ENCODE measurements at places on chromosomes 6 and 20.

- no peak for DNase-seq
These were observed 69.6 kb downstream of the JAG1 start for GRCh38 chr20:10603971-10604864.

GRCh38 chr6:133062077-133062476 is 179.1 kb upstream of the EYA4 start:
- DNase-seq = no peak

GRCh38 chr6:11162262-11162661 is 50.7 kb upstream of the ERVFRD-1 start:
- no peak for DNase-seq

DNA sequence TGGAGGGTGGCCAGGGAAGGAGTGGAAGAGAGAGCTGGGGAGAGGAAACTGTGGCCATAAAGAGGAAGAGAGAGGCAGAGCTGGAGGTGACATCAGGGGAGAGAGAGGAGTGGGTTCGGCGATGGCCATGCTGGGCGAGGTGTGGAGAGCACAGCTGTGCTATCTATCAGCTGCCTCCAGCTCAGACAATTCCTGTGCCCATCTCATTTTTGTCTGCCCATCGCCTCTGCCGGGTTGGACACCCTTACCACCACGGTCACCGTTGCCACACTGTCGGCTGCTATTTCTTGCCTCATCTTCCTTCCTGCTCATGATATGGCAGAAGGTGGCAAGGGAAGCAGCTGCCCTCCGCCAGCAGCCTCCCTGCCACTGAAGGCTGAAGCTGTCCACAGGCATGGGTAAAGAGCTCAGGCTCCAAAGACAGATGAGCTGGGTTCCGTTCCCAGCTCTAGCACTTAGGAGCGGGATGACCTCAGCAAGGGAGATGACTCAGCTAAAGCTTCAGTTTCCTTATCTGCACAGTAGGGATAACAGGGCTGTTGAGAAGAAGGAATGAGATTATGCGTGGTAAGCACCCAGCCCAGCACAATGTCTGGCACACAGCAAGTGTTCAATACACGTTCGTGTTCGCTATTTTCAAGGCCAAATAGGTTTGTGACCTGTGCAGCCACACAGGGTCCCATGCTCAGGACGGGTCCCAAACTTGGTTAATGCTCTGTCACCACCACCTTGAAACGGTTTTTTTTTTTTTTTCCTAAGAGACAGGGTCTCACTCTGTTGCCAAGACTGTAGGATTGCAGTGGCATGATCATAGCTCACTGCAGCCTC is 21.9 kb upstream of the TAF8 start:
- DNase-seq = peak; percentile 91

DNA sequence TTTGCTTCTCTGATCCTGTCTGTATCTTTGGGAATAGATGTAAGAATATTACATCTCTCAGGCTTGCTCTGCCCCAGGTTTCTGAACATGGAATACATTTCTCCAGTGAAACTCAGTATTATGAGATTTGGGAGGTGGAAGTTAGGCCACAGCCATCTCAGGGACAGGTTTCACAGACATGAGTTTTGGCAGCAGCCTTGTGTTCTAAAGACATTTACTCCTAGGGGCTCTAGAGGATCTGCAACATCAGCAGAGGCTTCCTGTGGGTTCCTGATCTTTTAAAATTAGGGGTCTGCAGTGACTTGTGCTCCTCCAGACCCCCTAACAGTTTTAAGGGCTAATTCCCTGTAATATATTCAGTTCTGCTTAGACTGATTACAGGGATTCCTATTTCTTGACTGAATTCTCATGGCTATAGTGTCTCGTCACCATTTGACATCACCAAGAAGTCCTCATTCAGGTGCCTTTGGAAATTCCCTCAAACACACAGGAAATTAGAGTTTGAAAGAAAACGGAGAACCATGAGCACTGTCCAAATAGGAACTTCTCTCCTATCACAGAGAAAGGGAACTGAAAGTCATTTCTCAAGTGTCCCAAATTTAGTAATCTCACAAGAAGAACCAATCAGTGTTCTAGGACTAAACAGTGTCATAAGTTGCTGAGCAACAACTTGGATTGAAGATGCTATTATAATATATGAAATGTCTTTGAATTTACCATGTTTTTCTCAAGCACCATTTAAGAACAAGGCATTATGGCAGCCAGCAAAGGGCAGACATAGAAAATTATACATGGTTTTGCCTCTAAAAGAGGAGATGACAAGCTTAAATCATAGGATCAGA is 2.5 kb upstream of the HLA-DRA start:
- DNase-seq = peak; percentile 88

GRCh38 chr6:5778317-5778857 is 228.3 kb downstream of the NRN1 start:
- DNase-seq = no peak

DNA sequence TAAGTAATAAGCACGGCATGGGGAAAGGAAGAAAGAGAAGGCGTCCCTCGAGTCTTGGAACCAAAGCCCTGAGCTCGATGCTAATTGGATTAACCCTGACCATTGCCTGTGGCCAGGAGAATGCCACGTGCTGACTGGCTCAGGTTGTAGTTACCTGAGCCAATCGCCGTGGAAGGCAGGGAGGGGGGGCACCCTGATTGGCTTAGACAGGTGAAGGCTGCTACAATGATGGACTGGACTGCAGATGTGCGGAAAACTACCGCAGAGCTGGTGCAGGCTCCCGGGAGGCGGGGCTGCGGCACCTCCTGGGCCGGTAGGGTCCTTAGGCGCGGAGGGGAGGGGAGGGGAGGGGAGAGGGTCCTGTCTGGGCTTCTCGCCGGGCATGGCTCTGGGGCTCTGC is 121.3 kb downstream of the TFAP2C start:
- no peak for DNase-seq

- DNase-seq = no peak
These were observed 611.0 kb upstream of the MARCKS start for GRCh38 chr6:113246186-113246585.

- DNase-seq = peak; percentile 73
These were observed 13.8 kb downstream of the RNF144B start for GRCh38 chr6:18400831-18401446.

DNA sequence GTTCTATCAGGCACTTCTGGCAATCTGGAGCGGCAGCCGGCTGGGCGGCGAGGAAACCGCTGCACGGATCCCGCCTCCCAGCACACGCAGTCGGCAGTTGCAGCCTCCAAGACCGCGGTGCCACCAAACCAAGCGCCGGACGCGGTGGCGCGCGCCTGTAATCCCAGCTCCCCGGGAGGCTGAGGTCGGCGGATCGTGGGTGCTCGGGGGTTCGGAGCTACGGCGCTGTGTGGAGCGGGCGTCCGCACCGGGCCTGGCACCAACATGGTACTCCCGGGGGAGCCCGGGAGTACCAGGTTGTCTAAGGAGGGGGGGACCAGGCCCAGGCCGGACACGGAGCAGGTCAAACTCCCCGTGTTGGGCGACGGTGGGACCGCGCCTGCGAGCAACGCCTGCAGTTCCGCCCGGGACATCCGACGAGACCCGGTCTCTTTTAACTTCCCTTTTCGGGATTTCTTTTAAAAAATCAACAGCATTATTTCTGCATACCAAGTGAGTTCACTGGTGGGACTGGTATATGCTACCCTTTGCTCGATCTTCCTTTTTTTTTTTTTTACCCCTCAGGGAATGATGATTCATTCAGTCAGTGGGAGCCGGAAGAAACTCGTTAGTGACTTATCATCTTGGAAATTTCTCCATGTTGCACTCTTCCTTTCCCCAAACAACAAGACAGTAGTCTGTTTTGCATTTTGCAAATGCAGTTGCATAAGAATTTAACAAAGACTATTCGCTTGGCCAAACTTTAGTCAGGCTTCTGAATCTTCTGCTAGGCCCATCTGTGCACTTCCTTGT is 27.6 kb downstream of the ZNF311 start:
- no peak for DNase-seq

DNA sequence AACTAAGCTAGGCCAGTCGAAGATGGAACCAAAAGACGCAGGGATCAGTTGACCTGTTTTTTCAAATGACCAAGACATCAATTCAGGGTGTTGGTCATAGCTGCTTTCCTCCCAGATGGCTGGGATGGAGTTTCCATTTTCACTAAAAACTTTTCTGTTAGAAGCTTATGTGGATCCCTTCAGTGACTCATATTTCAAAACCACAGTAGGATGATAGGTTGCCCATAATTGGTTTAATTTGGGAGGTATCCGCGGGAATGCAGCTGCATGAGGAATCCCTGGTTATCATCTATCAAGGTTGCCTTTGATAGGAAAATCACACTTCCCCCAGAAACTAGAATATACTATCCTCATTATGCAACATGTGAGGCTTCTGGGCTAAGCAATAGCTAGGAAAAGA is 150.9 kb upstream of the MLIP start:
- no peak for DNase-seq

DNA sequence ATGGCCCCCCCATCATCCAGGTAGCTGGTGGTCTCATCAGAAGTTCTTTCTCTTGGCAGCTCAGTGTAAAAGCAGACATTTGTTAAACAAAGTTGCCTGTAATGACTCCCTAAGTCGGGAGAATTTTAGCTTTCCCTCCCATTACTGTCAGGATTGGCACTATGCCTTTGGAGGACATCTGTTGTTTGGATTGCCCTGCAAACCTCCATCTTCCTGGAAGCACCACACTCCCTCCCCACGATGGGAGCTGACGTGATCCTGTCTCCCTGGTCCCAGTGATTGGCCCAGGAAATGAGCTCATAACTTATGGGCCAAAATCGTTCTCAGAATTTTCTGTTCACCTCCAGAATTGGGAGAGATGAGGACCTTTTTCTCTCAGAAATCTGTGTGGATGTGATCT is 42.6 kb upstream of the CNR1 start:
- DNase-seq = no peak

DNA sequence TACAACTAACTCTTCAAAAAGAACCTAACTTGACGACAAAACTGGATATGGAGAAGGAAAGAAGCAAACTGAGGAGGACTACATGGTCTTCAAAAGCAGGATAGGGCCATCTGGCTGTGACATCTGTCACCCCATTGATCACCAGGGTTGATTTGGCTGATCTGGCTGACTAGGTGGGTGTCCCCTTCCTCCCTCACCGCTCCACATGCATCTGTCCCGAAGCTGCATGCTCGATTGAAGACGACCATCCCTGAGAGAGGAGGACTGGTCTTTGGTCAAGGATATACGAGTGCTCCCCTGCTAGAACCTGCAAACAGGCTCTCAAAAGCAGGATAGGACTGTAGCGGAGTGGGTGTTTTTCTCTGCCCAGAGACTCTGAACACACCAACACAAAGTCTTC is 21.7 kb downstream of the CPNE1 start:
- DNase-seq = no peak

DNA sequence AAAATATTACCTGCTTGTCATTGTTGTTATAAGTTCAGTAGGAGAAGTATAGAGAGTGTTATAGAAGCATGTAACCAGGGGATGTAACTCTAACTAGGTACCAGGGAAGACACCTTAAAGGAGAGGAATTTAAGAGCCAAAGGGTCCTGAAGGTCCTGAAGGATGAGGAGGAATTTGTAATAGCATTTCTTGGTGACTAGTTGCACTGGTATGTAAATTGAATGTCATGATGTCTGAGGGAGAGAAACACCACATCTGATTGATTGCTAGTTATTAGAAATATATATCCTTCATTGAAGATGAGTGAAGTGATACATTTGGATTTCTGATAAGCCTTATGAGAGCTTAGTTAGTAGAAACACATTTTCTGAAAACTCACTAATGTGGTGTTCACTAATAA is 643.8 kb downstream of the RFPL4B start:
- no peak for DNase-seq

- no peak for DNase-seq
These were observed 123.1 kb upstream of the GJE1 start for GRCh38 chr6:142009647-142010046.

DNA sequence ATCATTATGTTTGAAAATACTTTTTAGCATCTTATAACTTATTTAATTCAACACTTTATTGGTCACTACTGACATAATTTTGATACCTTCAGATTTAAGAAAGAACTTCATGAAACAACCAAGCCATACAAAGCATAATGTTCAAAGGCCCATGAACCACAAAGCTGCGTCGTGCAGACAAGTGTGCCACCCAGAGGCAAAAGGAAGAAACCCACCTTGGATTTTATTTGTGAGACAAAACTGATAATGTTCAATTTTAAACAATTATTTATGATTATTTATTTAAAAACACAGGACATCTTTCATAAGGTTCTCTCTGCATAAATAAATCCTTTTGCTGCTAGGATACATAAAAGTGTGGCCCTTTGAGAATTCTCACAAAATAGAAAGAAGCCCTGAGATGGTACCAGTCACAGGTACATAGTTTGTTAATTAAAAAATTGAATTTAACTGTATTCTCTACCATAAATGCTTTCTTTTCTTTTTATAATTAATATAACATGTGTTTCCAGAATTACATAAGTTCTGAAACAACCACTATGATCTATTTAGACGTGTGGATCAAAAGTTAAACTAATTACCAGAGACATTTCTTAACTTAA is 143.7 kb downstream of the RALGAPA2 start:
- DNase-seq = peak; percentile 13

GRCh38 chr6:122059918-122060317 is 339.5 kb upstream of the HSF2 start:
- no peak for DNase-seq

DNA sequence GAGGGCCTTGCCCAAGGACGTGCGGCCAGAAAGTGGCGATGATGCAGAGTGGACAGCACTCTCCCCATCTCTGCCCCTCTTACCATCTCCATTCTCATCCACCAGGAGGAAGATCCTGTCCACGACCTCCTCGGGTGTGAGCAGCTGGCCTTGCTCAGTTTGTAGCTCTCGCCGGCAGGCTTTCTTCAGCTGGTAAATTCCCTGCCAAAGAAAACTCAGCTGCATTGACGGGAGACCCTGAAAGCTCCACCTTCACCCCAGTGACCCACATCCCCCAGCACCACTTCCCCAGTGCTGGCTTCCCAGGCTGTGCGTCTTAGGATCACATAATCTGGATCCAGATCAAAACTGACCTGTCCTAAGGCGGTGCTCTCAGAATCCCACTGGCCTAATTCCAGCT is 9.2 kb downstream of the GUCA1B start:
- no peak for DNase-seq

GRCh38 chr6:33903579-33903978 is 99.8 kb upstream of the MLN start:
- DNase-seq = no peak

- DNase-seq = no peak
These were observed 100.5 kb upstream of the HMGCLL1 start for GRCh38 chr6:55679503-55679902.

- DNase-seq = no peak
These were observed 75.8 kb upstream of the RIN2 start for GRCh38 chr20:19682249-19682648.

GRCh38 chr6:108686896-108687295 is 126.2 kb downstream of the FOXO3 start:
- no peak for DNase-seq

GRCh38 chr6:49634092-49634835 is 2.4 kb downstream of the RHAG start:
- no peak for DNase-seq

- no peak for DNase-seq
These were observed 34.2 kb downstream of the TUBB2B start for GRCh38 chr6:3193102-3193849.

Measured in bone marrow (tissue), 2 donors.